ENCODE measurements at places on chromosomes 7 and 10.

DNA sequence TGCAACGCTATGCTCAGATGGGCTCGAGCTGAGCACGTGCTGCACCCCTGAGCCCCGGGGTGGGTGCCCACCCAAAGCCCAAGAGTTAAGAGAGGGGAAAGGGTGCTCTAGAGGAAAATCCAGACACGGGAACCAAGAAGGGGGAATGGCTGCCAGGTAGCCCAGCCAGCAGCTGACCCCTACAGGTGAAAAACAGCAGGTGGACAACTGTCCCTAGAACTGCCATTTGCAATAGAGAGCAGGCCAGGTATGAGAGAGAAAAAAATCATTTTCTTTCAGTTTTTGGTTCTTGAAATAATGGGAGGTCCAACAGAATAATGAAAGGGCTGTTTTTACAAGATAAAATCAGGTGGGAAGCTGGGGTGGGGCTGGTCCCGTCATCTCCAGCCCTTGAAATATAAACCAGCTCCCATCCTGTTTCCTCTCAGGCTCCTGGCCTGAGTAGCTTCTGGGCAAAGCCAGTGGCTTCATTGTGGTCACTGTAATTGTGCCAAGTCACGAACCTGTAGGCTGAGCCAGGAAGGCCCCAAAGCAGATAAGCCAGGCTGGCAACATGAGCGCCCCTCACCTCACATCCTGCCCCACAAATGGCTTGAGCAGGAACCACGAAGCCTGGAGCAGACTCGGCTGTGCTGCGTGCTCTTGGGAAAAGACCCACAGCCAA is 257.8 kb downstream of the SNX10 start:
- peak; percentile 24 for DNase-seq

GRCh38 chr7:38413784-38414183 is 140.3 kb upstream of the TARP start:
- DNase-seq, result no peak

DNA sequence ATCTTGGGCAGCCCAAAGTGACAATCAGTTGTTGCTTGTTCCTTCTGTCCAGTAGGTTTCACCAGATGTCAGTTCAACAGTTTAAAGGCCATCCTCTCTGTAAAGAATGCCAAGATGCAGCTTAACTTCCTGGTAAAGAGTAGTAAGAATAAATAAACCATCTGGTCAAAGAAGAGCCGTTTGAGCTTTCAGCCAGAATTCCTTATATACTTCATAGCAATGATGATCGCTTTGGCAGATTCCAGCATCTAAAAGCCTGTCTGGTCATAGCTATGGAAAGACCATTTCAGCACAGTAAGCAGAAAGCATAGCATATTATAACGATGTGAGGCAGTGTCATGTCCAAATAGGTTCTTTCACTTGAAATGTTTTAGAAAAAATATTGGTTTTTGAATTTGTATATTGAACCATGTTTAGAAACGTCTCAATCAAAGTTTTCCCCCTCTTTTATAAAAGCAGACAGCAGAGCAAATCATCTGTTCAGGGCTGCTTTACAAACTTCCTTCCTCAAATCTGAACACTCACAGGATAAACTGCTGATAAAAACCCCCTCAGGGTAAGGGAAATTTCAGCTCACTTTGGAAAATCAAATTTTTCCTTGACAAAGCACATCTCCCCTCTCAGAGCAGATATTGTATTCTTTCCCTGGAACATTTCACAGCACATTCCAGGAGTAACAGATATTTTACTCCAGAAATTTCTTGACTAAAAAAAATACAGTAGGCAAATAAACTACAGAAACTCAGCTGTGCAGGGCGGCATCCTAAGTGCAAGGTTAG is 184.1 kb downstream of the NOC3L start:
- no peak for DNase-seq

- DNase-seq, result peak; percentile 82
These were observed 856 bp downstream of the ARHGAP21 start for GRCh38 chr10:24722676-24723385.

DNA sequence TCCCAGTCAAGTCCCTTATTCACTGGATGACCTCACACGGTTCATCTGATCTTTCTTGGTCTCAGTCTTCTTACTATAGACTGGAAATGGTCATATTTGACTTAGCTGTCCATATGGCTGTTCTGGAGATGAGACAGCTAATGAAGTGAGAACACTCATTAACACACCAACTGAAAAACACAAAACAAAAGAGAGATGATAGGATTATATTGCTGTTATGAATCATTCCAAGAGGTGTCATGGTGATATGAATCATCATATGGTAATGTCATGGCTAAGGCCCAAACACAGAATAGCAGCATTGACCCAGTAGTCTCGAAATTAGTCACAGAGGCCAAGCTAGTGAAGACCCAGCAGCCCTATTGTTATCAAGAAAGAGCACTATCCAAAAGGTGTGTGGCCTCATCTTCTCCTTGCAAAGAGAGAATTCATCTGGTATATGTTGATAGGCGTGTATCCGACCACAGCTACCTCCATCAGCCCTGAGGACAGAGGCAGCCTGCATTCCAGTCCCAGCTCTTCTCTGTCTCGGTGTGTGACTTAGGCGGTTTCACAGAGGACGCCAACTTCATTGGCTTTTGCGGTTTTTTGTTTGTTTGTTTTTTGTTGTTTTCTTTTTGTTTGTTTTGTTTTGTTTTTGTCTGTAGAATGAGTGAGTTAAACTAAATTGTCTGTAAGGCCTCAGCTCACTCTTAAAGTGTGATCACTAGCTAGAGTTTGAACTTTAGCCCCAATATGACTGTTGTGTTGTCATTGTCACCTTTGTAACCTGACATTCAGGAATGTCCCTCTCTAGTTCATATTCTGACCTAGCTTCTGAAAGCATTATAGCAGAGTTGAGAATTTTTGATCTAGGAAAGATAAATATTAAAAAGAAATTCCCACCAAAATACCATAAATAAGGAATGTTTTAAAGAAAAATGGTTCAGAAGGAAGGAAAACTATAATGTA is 97.4 kb upstream of the PDCD4 start:
- no peak for DNase-seq

GRCh38 chr7:113835367-113835766 is 83.4 kb downstream of the PPP1R3A start:
- no peak for DNase-seq

DNA sequence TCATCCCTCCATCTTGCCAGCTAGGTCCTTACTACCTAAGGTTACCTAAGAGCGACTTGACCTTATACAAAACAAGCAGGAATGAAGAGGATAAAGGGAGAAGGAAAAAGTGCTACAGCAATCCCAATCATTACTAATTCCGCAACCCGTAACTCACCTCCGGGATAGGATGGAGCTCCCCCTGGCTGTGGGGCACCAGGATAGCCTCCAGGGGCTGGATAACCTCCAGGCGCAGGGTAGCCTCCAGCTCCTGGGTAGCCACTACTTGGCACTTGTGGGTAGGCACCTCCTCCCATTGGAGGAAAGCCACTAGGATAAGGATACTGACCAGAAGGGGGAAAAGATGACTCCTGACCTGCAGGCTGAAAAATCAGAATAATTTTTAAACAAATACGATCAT is 15.8 kb downstream of the ANXA7 start:
- no peak for DNase-seq

DNA sequence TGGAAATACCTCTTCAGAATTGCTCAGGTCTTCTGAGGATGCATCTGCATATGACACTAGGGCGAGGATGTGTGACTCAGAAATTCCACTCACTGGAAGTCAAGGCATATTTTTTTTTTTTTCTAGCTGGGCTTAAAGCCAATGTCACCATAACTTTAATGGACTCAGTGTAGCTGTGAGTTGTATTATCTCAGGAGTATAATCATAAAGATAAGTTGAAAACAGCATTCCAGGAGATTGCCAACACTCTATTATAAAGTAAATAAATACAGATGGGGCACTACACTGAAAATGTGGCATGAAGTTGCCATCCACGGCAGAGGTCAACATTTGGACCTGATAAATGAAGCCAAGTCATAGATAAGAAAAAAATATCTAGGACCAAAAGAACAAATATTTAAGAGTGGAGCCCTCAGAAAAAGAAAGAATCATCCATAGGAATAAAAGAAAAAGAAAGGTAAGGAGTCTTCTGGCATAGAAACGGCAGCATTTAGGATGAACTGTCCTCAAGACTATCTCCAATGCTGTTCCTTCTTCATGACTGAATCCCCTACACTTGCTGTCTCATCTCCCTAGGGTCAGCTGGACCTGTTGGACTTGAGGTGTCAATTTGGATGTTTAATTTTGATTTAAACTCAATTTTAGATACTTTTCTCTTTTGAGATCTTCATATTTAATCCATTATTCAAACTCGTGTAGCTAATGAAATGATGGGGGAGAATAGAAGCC is 72.9 kb upstream of the CAV2 start:
- DNase-seq, result no peak

DNA sequence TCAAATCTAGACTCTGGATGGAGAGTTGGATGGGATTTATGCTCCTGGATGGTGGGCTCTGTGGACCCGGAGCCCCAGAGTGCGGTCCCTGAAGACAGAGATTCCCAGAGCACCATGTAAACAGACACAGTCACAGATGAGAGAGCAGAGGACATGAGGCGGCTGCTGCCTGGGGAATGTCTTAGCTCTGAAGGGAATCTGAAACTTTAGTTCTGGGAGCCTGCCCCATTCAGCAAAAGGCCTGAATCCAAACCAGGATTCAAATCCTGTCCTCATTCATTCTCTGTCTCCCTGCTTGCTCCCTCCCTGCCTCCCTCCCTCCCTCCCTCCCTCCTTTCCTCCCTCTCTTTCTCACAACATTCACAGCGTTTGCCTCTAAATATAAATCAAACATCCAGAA is 49.5 kb upstream of the CALD1 start:
- DNase-seq, result no peak

- no peak for DNase-seq
These were observed 850.9 kb downstream of the LRMDA start for GRCh38 chr10:76282061-76283025.

DNA sequence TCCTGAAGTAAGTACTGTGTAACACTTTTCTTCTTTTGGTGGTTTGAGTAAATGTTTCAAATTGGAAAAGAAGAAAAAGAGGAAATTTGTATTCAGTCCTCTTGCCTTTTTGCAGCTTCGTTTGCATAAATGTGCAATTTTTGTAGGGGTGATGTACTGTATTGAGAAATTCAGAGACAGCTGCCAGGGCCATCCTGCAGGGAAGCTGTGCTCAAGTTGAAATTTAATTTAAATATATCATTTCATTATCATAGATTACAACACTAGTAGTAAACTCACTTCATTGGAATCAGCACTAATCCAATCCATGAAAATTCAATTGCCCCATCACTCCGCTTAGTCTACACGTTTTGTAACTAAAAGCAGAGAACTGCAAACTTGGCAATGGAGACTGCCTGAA is 415.4 kb downstream of the DNAJB9 start:
- DNase-seq, result no peak

- no peak for DNase-seq
These were observed 59.9 kb downstream of the WDR37 start for GRCh38 chr10:1116051-1116450.

DNA sequence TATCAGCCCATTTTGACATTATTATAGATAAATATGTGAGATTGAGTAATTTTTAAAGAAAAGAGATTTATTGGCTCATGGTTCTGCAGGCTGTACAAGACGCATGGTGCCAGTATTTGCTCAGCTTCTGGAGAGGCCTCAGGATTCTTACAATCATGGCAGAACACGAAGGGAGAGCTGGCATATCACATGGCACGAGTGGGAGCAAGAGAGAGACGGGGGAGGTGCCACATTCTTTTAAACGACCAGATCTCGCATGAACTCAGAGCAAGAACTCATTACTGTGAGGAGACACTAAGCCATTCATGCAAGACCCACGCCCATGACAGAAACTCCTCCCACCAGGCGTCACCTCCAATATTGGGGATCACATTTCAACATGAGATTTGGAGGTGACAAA is 40.1 kb upstream of the ZNF488 start:
- no peak for DNase-seq

- DNase-seq, result no peak
These were observed 699.9 kb downstream of the INHBA start for GRCh38 chr7:41002741-41003610.

DNA sequence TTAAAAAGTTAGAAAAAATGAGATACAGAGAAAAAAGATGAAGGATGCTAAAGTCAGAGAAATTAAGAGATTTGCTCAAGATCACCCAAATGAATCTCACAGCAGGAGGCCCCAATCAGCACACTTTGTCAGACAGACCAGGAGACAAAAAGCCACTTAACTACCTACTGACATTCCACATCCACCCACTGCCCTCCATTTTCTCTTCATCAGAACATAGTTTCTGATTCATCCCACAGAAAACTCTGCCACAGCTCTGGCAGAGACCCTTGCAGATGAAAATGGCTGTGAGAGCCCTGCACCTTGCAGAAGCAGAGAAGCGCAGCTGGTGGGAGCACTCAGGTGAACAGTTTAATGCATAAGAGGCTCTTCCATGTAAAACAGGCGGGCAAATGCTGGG is 26.6 kb downstream of the DGKI start:
- DNase-seq, result no peak

- DNase-seq, result no peak
These were observed 321.5 kb upstream of the CNTNAP2 start for GRCh38 chr7:145795132-145795531.

DNA sequence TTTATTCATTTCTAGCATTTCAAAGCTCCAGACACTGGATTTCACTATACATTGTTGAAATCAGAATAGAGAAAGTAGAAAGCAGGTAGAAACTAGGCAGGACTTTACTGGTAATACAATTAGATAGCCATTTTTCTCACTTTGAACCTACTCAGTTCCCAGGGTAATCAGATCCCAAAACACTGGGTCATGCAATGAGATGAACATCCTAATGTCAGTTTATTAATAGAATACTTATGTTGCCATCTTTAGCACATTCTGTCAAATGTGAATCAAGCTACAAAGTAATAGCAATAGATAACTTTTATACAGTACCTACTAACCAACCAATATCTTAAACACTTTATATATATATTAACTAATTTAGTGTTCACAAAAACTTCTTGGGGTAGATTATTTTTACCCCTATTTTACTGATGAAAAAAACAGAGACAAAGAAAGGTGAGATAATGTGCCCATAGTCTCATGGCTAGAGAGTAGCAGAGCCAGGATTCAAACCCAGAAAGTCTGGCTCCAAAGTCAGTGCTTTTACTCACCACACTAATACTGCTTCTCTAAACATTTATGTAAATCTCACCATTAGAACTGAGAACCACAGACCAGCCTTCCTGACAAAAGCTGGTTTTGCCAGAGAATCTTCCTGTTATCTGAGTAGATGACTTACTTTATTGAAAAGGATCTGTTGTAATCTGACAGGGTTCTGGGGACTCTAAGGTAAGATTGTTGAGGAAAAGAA is 153.8 kb upstream of the KAT6B start:
- no peak for DNase-seq

GRCh38 chr7:152501506-152501905 is 65.7 kb upstream of the KMT2C start:
- no peak for DNase-seq

DNA sequence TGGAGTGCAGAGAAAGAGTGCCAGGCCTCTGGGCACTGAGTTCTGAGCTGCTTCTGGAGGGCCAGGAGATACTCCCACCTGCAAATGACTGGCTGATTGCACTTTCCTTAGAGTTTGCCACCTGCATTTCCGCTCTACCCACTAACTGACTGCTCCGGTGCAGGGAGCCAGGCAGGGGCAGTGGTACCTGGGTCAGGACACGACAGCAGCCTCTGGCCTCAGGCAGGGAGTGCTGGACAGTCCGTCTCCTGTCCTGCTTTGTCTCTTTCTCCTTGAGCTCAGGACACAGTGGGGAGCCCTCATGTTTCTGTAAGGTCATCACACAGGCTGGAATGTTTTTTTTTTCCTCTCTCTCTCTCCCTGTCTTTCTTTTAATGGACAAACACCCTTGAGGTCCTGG is 252.0 kb downstream of the DPP6 start:
- no peak for DNase-seq

- no peak for DNase-seq
These were observed 149.4 kb downstream of the CHCHD3 start for GRCh38 chr7:132932296-132933071.

Data from tibial artery (tissue), 4 donors.